Breast epithelium (tissue), 4 donors: ENCODE measurements at places on chromosomes 7 and 10.
A peak's percentile ranks its signal among the peaks of the same experiment; 100 is the strongest.

GRCh38 chr10:107657851-107658250 lies 493.3 kb upstream of the SORCS1 start:
- no peaks in the 10 kb centered on the region for H3K27me3 ChIP-seq
- no peaks in the 10 kb centered on the region for H3K4me1 ChIP-seq
- no peaks in the 10 kb centered on the region for H3K36me3 ChIP-seq
- no peak overlapping the region for H3K27ac ChIP-seq
- no peak overlapping the region for H3K4me3 ChIP-seq
- DNase-seq = no peak

DNA sequence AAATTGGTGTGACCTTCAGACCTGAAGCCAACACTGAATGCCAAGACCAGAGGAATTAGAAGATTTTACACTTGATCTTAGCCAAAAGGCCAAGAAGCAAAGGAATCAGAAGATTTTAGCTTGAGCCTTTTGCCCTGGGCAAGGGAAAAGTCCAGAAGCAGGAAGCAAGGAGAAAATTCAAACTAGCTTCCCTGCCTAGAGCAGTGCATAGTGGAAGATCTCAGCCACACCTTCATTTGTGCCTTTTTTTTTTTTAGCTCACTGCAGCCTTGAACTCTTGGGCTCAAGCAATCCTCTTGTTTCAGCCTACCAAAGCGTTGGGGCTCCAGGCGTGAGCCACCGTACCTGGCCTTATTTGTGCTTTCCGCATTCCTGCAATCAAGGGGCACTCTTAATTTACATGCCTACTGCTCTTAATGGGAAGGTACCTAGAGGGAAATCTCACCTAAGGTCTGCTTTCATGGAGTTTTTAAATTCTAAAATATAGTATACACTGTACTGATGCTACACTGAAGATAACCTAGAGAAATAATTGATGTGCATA lies 8.3 kb upstream of the PIP4K2A start:
- H3K27ac ChIP-seq = no peak overlapping the region
- no peaks in the 10 kb centered on the region for H3K4me1 ChIP-seq
- H3K4me3 ChIP-seq = no peak overlapping the region

- H3K4me3 ChIP-seq = no peak overlapping the region
- no peaks in the 10 kb centered on the region for H3K27me3 ChIP-seq
- H3K27ac ChIP-seq = no peak overlapping the region
Observed at GRCh38 chr10:49318755-49319154, 19.8 kb downstream of the C10orf71 start.

DNA sequence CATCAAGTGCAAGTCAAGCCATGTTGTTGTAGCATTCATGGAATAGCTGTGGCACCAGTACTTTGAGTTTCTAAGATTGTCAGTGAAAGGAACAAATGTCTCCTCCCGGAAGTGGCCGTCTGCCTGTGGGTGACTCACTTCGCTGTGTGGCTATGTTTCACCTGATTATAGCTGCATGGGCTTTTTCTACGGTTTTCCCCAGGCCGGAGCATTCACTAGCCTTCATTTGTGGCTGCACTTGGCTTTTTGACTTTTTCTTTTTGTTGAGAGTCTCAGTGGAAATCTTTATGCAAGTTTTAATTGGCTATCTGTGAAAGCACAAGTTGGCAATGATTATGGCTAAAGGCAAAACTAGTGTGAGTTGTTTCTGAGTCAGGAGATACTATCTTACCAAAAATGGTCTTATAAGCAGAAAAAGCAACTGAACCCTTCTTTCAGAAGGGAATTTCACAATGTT lies 35.0 kb downstream of the SRI start:
- H3K27ac ChIP-seq = peak overlapping the region; percentile 51
- no peaks in the 10 kb centered on the region for H3K27me3 ChIP-seq
- no peak overlapping the region for H3K4me3 ChIP-seq
- peak; percentile 51 for DNase-seq

DNA sequence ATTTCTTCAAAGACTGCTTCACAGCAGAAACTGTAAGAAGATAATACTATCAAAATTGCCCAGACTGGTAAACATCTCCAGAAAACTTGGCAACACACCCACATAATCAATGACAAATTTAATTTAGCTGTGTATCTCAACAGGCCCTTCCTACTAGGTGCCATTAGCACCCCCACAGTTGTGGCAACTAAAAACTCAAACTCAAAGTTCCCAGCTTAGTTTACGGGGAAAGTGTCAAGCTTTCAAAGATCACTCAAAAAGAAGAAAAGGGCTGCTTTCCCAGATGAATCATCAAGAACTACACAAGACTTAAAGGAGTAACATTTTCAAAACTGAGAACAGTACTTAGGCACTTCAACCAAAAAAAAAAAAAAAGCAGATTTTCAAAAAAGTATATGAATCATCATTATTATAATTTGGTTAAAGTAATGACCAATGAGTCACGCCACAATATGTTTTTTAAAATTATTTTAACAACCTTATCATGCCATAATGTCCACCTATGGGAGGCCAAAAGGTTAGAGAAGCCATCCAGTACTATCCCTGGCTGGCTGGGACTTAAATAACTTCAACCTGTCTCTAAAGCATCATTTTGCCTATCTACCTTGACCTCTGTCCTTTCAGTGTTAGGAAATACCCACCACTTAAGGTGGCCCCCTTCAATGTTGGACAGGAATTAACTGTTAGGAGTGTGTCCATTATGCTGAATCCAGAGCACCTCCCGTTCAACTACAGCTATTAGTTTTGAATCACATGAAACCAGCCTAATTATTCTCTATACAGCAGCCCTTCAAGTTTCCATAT lies 90.8 kb downstream of the ZFAND4 start:
- H3K27me3 ChIP-seq = no peaks in the 10 kb centered on the region
- no peaks in the 10 kb centered on the region for H3K4me1 ChIP-seq
- no peaks in the 10 kb centered on the region for H3K36me3 ChIP-seq
- no peak overlapping the region for H3K4me3 ChIP-seq
- DNase-seq = no peak

GRCh38 chr7:123763191-123763661 lies 14.4 kb upstream of the WASL start:
- no peak overlapping the region for H3K27ac ChIP-seq
- H3K4me1 ChIP-seq = no peaks in the 10 kb centered on the region
- H3K36me3 ChIP-seq = no peaks in the 10 kb centered on the region
- no peak for DNase-seq

DNA sequence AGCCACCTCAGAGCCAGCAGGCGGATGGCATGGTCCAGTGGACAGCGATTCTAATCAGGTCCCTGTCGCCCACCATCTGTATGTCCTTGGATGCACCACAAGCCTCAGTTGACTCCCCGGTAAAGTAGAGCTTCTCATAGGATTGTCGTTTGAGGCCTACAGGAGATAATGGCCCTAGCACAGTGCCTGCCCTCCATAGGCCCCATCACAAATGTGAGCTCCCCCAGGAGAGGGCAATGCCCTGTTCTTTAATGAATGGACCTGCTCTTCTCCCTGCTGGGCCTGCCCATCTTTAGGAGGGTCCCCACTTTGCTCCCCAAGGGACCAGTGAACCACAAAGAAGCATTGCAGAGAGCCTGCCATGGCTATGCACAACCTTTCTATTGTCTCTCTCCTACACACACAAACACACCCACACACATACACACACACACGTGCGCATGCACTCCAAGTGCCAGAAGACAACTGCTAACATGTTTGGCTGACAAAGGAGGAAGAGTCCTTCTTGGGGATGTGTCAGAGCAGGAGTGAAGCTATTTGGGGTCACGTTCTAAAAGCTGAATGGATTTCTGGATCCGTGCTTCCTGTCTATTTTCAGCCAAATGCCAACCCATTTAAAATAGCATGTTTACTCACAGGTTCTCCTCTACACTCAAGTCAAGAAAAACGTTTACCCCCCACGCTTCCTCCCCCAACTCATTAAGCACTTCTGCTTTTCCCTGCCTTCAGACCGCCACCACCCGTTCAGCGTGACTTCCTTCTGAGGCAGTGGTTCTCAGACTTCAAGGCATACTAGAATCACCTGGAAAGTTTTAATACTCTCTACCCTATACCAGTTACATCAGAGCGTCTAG lies 196.1 kb downstream of the GRID1 start:
- no peak for DNase-seq
- H3K4me1 ChIP-seq = no peaks in the 10 kb centered on the region
- H3K4me3 ChIP-seq = no peak overlapping the region
- H3K27ac ChIP-seq = no peak overlapping the region

- no peaks in the 10 kb centered on the region for H3K4me1 ChIP-seq
- no peaks in the 10 kb centered on the region for H3K27me3 ChIP-seq
- no peak for DNase-seq
- no peak overlapping the region for H3K4me3 ChIP-seq
- no peaks in the 10 kb centered on the region for H3K36me3 ChIP-seq
- H3K27ac ChIP-seq = no peak overlapping the region
Observed at GRCh38 chr10:80739963-80740715, 202.4 kb downstream of the SH2D4B start.

DNA sequence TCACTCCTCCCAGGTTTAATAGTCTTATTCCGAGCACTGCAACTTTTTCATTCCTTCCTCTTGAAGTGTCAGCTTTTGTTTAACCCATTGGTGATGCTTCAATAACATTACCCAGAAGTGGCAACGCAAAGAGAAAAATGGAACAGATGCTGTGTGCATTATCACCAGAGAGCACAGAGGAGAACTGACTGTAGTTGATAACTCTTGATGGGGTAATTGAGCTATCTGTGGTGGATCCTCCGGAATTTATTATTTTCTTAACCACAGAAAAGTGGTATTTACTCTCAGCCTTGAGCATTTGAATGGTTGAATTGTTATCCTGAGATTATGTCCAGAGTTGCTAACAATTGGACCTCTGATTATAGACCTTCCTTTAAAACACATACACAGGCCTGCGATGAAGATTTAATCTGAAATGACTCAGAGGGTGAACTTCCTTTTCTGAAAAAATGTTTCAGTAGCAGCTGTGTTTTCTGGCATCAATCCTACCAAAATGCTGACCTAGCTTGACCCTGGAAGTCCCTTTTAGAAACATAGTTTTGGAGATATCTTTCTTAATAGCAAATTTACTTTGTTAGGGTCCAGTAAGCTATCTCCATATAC lies 1584.4 kb upstream of the LRRTM3 start:
- H3K27ac ChIP-seq = no peak overlapping the region
- H3K36me3 ChIP-seq = no peaks in the 10 kb centered on the region
- no peaks in the 10 kb centered on the region for H3K4me1 ChIP-seq
- no peak for DNase-seq
- H3K27me3 ChIP-seq = no peaks in the 10 kb centered on the region
- no peak overlapping the region for H3K4me3 ChIP-seq

GRCh38 chr7:16318989-16319915 lies 102.1 kb downstream of the CRPPA start:
- no peak overlapping the region for H3K4me3 ChIP-seq
- H3K4me1 ChIP-seq = no peaks in the 10 kb centered on the region
- no peaks in the 10 kb centered on the region for H3K27me3 ChIP-seq
- H3K27ac ChIP-seq = no peak overlapping the region
- no peak for DNase-seq

DNA sequence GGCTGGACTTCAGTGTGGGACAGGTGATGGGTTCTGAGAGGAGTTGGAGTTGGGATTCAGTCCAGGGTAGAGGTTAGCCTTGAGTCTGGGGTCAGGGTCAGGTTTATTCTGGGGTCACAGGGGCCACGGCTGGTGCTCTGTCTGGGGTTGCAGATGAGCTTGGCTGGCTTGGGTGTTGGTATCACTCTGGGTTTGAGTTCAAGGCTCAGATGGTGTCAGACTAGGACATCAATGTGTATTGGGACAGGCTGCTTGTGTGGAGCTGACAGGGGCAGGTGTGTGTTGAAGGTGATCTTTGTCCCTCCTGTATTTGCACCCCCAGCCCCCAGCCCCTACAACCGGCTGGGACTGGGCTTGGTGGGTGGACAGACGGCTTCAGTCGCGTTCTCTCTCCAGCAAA lies 26.8 kb downstream of the TMEM270 start:
- H3K4me3 ChIP-seq = no peak overlapping the region
- H3K4me1 ChIP-seq = peaks cover 9% of the 10 kb centered on the region
- no peaks in the 10 kb centered on the region for H3K36me3 ChIP-seq
- no peak for DNase-seq
- H3K27me3 ChIP-seq = no peaks in the 10 kb centered on the region
- H3K27ac ChIP-seq = peak overlapping the region; percentile 91

- DNase-seq = no peak
- H3K27me3 ChIP-seq = no peaks in the 10 kb centered on the region
- no peak overlapping the region for H3K27ac ChIP-seq
- no peaks in the 10 kb centered on the region for H3K36me3 ChIP-seq
Observed at GRCh38 chr7:111763221-111763801, 201.0 kb upstream of the IMMP2L start.

DNA sequence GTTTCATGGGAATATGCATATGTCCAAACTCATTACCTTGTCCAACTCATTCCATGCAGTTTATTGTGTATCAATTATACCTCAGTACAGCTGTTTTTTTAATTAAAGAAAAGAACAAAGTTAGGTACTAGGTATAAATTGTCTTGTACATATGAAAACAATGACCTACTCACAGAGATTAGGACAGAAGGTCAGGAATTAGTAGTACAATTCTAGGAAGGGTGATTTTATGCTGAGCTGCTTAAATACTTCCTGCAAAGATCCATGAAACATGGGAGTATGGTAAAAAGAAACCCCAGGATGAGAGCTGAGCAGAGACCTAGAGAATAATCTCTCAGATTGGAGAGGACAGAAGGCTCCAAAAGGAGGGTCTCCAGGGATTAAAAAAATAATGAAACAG lies 13.8 kb upstream of the KDM7A start:
- DNase-seq = no peak
- H3K4me3 ChIP-seq = no peak overlapping the region
- no peaks in the 10 kb centered on the region for H3K27me3 ChIP-seq
- no peaks in the 10 kb centered on the region for H3K36me3 ChIP-seq

DNA sequence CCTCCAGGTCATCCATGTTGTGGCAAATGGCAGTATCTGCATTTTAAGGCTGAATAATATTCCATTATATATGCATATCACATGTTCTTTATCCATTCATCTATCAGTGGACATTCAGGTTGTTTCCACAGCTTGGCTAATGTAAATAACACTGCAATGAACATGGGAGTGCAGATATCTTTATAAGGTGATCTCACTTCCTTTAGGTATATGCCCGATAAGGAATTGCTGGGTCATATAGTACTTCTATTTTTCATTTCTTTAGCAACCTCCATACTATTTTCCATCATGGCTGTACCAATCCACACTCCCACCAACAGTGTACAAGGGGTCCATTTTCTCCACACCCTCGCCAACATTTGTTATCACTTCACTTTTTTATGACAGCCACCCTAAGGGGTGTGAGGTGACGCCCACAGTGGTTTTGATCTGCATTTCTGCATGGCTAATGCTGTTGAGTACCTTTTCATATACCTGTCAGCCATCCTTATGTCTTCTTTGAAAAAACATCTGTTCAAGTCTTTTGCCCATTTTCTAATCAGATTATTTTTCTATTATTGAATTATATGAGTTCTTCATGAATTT lies 18.9 kb downstream of the ABI1 start:
- no peak for DNase-seq
- no peaks in the 10 kb centered on the region for H3K36me3 ChIP-seq
- H3K4me1 ChIP-seq = no peaks in the 10 kb centered on the region
- no peak overlapping the region for H3K4me3 ChIP-seq
- no peaks in the 10 kb centered on the region for H3K27me3 ChIP-seq
